GM23338 (cell line): ENCODE measurements at places on chromosomes 11 and 22. TPM values are rescaled to one million over a fixed set of nuclear protein-coding genes. Genes with fewer than 3 reads are reported as not detected.

DNA sequence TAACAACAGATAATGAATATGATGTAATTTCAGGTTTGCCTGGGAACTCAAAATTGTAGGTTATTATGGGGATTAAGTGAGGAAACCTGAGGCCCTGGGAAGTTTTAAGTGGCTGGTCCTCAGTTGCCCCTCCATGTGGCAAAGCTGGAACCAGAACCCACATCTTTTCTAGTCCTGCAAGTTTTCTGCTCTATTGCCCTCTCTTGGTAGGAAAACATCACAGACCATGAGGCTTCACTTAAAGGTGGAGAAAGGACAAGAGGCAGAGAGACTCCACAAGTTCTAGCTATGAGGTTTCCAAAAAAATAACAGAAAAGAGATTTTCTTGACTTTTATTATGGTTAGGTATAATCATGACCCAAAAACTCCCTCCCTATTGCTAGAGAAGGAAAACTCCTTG, 115.5 kb upstream of the DDI1 start:
- peak; percentile 31 for DNase-seq

The CHRM1 gene
- total RNA-seq: 0.14 TPM in 1 of 2 replicates, not detected in the other

- DNase-seq: peak; percentile 67
Measured at GRCh38 chr22:40855979-40856512, 393 bp downstream of the ST13 start.

- DNase-seq: no peak
Measured at GRCh38 chr11:37858398-37858797, 1260.4 kb upstream of the RAG2 start.

The VPREB3 gene
- not detected in 2 replicates for total RNA-seq

DNA sequence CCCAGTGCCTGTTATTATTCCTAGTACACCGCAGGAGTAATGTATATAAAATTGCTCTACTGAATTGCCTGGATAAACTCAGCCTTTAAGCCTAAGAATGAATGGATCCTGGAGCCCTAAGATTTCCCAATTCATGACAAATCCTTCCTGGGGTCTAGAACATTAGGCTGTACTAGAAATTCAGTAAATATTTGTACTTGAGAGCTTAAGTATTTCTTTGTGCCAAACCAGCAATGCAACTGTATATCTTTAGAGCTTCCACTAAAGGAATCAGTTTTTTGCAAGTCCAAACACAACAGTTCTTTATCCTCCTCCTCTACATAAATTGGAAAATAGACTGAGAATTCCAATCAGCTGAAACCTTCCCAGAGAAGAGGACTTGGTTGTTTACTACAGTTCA, 65.6 kb downstream of the FAM168A start:
- DNase-seq: no peak

GRCh38 chr11:102530558-102530957, at the start of gene MMP7:
TSS of gene MMP7 (minus strand) at chr11:102530747. CDS start at chr11:102530700, 47 bp downstream.
- DNase-seq: no peak

GRCh38 chr22:45742866-45743450, 71.3 kb downstream of the ATXN10 start:
- no peak for DNase-seq

DNA sequence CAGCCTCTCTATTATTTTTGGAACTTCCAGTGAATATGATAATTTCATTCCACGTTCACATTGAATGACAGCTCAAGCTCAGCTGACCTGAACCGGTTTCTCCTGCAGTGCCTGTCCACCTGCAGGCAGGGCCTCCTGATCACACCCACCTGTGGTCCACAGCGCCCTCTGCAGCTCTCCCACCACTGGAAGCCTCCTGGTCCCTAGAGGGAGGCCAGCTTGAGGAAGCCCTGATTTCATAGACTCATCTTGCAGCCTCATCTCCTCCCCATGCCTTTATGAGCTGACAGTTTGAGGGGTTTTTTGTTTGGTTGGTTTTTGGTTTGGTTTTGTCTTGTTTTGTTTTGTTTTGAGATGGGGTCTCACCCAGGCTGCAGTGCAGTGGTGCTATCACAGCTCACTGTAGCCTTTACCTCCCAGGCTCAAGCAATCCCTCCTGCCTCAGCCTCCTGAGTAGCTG, 29.9 kb upstream of the MALAT1 start:
- peak; percentile 94 for DNase-seq

The ZNF74 gene
- total RNA-seq: 78.2 and 94.0 TPM in 2 replicates

DNA sequence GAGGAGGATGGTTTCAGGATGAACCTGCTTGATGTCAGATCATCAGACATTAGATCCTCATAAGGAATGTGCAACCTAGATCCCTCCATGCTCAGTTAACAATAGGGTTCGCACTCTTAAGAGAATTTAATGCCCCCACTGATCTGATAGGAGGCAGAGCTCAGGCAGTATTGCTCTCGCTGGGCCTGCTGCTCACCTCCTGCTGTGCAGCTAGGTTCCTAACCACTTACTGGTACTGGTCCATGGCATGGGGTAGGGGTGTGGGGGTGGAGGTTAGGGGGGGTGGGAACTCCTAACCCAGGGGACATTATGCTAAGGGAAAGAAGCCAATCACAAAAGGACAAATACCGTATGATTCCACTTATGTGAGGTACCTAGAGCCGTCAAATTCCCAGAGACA, 256.5 kb downstream of the TENM4 start:
- peak; percentile 18 for DNase-seq

The LIF gene
- total RNA-seq: 3.6 and 5.9 TPM in 2 replicates

DNA sequence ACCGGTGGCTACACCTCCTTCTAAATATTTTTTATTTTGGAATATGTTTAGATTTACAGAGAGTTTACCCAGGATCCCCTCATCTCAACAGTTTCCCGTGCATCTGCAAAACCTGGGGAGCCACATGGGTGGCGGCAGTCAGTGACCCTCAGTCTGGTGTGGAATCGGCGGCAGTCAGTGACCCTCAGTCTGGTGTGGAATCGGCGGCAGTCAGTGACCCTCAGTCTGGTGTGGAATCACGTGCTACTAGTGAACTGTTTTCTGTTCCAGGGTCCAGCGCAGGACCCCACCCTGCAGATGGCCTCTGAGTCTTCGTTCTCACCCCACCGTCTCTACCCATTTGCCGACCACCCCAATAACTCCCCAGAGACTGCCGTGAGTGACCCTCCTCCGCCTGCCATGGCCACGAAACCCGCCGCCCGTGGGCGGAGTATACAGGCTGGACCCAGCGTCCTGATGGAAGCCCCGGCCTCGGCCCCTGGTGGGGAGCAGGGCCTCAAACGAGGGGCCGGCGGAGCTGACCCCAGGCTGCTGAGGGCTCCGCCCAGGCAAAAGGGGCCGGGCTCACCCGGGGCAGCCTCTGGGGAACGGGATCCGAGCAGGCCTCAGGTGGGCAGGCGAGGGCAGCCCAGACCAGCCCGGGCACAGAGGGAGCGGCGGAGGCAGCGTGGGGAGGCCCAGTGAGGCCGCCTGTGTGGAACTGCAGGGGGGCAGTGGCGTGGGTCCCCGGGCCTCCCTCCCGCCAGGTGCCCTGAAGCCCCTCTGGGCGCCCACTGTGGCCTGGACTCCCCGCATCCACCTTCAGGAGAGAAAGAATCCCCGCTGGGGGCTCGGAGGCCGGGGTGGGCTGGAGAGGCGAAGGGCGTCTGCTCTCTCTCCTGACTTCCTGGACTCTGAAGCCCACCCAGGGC, 2.5 kb downstream of the IL17REL start:
- no peak for DNase-seq

The CYTH4 gene
- total RNA-seq: not detected in 2 replicates

The ANO9 gene
- 6.5 and 10.2 TPM in 2 replicates for total RNA-seq

DNA sequence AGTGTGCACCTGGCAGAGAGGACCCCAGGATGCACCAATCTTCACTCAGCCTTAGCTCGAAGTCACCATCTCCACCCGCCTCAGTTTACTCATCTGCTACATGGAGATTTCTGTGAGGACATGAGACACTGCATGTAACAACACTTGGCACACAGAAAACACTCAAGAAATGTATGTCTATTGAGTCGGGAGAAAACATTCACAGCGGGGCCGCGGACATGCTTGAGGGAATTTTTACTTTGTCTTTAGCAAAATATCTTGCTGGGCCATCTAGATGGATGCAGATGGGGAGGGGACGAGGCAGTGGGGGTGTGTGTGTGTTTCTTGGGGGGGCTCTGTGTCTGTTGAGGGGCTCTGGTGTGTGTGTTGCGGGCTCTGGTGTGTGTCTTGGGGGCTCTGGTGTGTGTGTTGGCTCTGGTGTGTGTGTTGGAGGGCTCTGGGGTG, 28.4 kb upstream of the RFPL3 start:
- DNase-seq: no peak

The TIGD3 gene
- 3.0 and 3.5 TPM in 2 replicates for total RNA-seq

GRCh38 chr11:23563591-23563990, 703.3 kb upstream of the CCDC179 start:
- no peak for DNase-seq

- DNase-seq: no peak
Measured at GRCh38 chr11:134532921-134533421, 120.9 kb upstream of the B3GAT1 start.

DNA sequence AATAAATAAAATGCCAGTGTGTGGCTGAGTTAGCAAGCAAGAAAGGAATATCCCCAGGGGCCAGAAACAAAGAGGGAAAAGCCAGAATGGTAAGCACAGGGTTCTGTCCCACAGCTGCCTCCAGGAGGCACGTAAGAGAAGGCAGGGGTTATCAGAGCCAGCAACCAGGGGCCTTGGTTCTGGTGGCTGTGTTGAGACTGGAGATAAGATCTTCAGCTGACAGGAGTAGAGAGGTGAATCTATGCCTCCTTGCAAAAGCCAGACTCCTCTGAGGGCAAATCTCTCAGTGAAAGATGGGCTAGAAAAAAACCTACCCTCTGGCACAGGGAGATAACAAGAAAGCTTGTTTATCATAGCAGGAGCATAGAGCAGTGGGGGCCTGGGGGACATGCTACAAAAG, 29.8 kb upstream of the NFAM1 start:
- no peak for DNase-seq

The APOC3 gene
- not detected in 2 replicates for total RNA-seq

DNA sequence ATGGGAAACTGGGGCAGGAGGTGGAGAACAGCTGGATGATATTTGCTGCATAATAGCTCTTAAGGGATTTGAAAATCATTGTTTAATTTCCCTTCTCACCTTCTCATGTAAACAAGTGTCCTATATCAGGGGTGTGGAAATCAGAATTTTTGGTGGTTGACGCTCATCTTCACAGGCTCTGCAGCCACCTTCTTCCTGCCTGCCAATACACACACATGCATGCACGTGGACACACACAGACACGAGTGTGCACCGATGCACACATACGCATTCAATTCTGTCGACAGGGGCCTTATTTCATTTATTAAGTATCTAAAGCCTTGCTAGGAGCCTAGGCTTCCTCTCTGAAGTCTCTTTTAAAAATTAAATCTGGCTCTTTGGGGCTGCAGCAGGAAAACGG, 349.4 kb upstream of the NCAM1 start:
- no peak for DNase-seq

DNA sequence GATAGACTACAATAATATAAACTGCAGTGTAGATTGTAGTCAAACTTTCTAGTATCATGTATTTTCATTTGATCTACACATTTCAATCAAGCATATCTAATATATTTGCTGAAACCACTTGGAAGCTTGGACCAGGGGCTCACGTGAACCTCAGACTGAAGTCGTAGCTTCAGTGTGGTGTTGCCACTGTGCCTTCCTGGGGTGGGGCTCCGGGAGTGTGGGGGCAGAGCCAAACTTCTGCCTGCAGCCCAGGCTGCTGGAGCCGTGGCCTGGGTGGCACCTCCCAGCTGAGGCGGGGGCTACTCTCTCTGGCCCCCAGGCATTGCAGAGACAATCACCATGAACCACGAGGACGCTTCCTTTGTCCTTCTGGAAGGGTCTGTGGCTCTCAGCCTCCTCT, 36.3 kb upstream of the IGSF9B start:
- DNase-seq: no peak

The IGLL1 gene
- not detected in 2 replicates for total RNA-seq

- no peak for DNase-seq
Measured at GRCh38 chr11:8908099-8908498, 2.9 kb upstream of the AKIP1 start.

GRCh38 chr11:70397983-70398833, at the start of gene CTTN:
TSS of gene CTTN (plus strand) at chr11:70398529. CDS start at chr11:70407298, 8,769 bp downstream.
- DNase-seq: peak; percentile 96

The TYR gene
- not detected in 2 replicates for total RNA-seq

DNA sequence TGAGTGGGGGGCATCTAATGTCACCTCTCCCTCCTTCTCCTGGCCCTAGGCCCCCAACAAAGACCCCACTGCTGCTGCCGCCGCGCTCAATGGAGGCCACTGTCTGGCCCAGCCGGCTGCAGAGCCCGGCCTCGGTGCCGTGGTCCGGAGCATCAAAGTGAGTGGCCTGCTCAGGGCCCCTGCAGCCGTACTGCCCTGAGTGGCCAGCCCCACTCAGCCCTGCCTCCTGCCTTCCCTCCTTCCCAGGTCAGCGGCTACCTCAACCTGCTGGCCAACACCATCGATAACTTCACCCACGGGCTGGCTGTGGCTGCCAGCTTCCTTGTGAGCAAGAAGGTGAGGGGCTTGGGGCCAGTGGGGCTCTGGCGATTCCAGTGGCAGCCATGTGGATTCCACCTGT, 5.0 kb downstream of the SLC39A13 start:
- no peak for DNase-seq

DNA sequence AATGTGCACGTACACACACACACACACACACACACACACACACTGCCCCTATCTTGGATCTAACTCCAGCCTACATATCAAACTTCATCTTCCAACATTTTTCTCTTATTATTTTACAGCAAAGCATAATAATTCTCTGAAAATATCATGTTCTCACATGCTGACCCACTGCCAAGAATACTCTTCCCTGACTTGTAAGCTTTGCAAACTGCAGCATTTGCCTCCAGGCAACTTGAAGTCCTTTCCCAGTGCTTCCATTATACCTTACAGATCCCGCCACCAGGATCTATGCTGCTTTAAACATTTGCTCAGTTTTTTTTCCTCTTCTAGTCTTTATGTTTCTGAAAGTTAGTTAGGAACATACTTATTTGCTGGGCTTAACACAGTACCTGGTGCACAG, 483.3 kb upstream of the ARHGAP42 start:
- peak; percentile 11 for DNase-seq

DNA sequence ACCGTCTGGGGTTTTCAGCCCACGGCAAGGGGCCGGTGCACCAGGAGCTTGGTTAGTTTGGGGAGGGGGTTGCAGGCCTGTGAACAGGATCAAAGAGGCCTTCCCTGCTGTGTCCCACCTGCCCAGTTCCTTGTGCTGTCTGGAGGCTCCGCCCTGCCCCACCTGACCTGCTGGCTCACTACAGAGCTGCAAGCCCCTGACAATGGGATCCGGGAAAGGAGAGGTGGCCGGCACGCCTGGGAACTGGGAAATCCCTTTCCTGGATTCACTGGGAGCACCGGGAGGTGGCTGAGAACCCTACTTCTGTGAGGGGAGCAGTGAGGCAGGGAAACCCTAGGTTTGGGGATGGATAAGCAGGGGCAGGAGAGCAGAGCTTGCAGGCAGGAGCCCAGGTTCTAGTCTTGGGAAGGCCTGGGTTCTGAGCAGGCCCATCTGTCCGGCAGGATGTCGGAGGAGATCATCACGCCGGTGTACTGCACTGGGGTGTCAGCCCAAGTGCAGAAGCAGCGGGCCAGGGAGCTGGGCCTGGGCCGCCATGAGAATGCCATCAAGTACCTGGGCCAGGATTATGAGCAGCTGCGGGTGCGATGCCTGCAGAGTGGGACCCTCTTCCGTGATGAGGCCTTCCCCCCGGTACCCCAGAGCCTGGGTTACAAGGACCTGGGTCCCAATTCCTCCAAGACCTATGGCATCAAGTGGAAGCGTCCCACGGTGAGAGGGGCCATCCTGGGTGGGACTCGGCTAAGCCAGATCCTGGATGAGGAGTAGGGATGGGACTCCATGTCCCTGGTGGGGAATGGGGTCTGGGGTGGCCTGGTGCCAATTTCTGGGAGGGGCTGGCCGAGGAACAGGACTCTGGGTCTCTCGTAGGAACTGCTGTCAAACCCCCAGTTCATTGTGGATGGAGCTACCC, 786 bp downstream of the CAPN1 start:
- peak; percentile 93 for DNase-seq
